ENCODE measurements at places on chromosomes 5 and 9. TPM values are rescaled to one million over a fixed set of nuclear protein-coding genes. Genes with fewer than 3 reads are reported as not detected.

GRCh38 chr5:6543346-6543730, 89.5 kb downstream of the NSUN2 start:
- H3K27ac ChIP-seq = no peak overlapping the region
- DNase-seq = no peak
- no peaks in the 10 kb centered on the region for H3K36me3 ChIP-seq

GRCh38 chr9:32855752-32856151, 72.4 kb downstream of the TMEM215 start:
- H3K4me3 ChIP-seq = no peak overlapping the region
- peaks cover 8% of the 10 kb centered on the region for H3K27me3 ChIP-seq
- H3K27ac ChIP-seq = no peak overlapping the region
- DNase-seq = no peak

- H3K36me3 ChIP-seq = peaks cover 8% of the 10 kb centered on the region
- H3K4me3 ChIP-seq = no peak overlapping the region
- H3K27ac ChIP-seq = no peak overlapping the region
- peaks cover 7% of the 10 kb centered on the region for H3K27me3 ChIP-seq
These were observed 186.8 kb downstream of the PALM2AKAP2 start for GRCh38 chr9:109966643-109967368.

GRCh38 chr5:41410737-41411136, 99.7 kb downstream of the PLCXD3 start:
- no peaks in the 10 kb centered on the region for H3K36me3 ChIP-seq
- H3K4me1 ChIP-seq = no peaks in the 10 kb centered on the region
- no peak overlapping the region for H3K27ac ChIP-seq
- no peak for DNase-seq
- no peaks in the 10 kb centered on the region for H3K27me3 ChIP-seq

- no peak for DNase-seq
- H3K36me3 ChIP-seq = no peaks in the 10 kb centered on the region
- H3K4me3 ChIP-seq = no peak overlapping the region
- H3K27me3 ChIP-seq = no peaks in the 10 kb centered on the region
These were observed 41.7 kb downstream of the KLF4 start for GRCh38 chr9:107447834-107448233.

- DNase-seq = no peak
- H3K27ac ChIP-seq = no peak overlapping the region
- H3K4me3 ChIP-seq = no peak overlapping the region
- no peaks in the 10 kb centered on the region for H3K36me3 ChIP-seq
These were observed 90.8 kb upstream of the NR5A1 start for GRCh38 chr9:124598048-124598447.

The CDC20B gene
- 0.18 TPM for total RNA-seq

- DNase-seq = no peak
- H3K4me1 ChIP-seq = peaks cover 3% of the 10 kb centered on the region
- H3K27ac ChIP-seq = no peak overlapping the region
- H3K27me3 ChIP-seq = peaks cover 7% of the 10 kb centered on the region
- H3K36me3 ChIP-seq = no peaks in the 10 kb centered on the region
- H3K4me3 ChIP-seq = no peak overlapping the region
These were observed 12.7 kb downstream of the FAT2 start for GRCh38 chr5:151578326-151579025.

DNA sequence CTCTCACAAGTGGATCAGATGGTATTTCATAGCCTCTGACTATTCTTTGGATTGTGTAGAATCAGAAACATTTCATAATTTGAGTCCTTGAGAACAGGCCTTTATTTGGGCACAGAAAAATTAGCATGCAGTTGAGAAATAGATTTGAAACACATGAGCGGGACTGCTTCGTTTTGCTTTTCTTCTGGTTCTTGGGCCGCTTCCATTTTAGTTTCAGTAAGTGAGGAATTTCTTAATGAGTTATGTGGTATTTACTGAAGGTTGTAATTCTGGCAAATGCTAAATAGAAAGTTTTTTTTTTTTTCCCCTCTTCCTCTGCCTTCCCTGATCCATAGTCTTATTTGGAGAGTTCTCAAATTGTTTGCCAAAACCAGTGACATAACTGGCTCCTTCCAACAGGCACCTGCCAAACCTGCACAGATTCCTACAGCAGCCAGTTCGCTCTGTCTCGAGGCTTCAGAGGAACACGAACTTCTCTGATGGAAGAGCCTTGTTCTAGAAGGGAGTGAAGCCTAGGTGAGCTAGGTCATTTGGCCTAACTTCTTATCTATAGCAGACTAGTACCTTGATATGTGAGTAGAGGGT, 71.2 kb upstream of the SLC28A3 start:
- no peaks in the 10 kb centered on the region for H3K4me1 ChIP-seq
- no peaks in the 10 kb centered on the region for H3K27me3 ChIP-seq
- no peak for DNase-seq
- no peak overlapping the region for H3K4me3 ChIP-seq

GRCh38 chr9:133098871-133099270, 22.2 kb downstream of the RALGDS start:
- no peak overlapping the region for H3K27ac ChIP-seq
- no peak for DNase-seq
- no peaks in the 10 kb centered on the region for H3K27me3 ChIP-seq
- H3K4me3 ChIP-seq = no peak overlapping the region

- H3K27ac ChIP-seq = no peak overlapping the region
- no peak for DNase-seq
- H3K4me1 ChIP-seq = peaks cover 12% of the 10 kb centered on the region
- H3K36me3 ChIP-seq = no peaks in the 10 kb centered on the region
These were observed 39.7 kb downstream of the ROPN1L start for GRCh38 chr5:10481241-10481935.

DNA sequence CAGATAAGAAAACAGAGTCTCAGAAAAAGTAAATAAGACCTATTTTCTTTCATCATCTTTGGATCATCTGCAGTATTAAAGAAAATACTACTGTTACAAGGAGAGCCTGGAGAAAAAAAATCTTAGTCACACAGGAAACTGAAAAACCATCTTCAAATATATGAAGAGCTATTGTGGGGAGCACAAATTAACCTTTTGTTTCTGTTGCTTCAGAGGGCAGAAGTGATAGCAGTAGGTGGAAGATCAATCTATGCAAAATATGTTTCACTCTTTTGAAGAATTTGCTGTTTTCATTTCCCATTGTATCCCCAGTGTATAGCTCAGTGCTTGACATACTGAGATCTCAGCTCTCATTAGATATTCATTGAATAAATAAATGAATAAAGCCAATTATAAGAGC, 13.1 kb upstream of the CEMIP2 start:
- H3K27ac ChIP-seq = peak overlapping the region; percentile 98
- H3K27me3 ChIP-seq = no peaks in the 10 kb centered on the region
- DNase-seq = no peak
- H3K4me1 ChIP-seq = peaks cover 47% of the 10 kb centered on the region
- no peak overlapping the region for H3K4me3 ChIP-seq
- H3K36me3 ChIP-seq = peaks cover 6% of the 10 kb centered on the region

DNA sequence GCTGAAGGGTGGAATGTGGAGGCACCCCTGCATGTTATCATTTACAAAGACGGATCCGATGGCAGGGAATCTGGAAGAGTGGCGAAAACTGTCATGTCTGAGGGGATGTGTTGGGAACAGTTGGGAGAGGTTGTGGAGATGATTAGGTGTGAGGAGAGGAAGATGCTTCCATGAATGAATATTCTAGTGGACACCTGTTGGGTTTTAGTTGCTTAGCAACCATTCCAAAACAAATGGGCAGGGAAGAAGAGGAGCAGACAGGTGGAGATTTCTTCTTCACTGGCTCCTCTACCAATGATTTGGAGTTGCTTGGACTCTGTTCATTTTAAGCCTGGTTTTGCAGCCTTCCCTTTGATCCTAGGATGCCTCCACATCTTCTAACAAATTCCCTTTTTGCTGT, 465.3 kb upstream of the CLINT1 start:
- no peaks in the 10 kb centered on the region for H3K4me1 ChIP-seq
- H3K36me3 ChIP-seq = no peaks in the 10 kb centered on the region
- no peak overlapping the region for H3K4me3 ChIP-seq

The GPRIN1 gene
- 3.7 TPM for total RNA-seq

The PCDHGA9 gene
- total RNA-seq = not detected

DNA sequence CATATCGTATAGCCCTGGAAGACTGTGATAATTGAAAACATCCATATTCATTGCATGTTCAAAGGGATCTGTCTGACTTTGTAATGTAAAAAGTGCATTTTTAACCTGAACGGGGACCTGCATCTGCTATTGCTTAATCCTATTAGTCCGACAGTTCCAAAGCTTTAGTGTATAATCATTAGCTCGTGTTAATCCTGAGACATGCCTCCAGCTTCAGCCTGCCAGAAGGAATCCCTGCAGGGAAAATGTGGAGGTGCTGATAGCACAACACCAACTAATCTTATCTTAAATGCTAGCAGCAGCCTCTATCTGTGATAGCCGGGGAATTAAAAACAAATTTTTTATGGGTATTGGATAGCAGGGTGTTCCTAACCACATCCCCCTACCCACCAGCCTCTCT, 495.2 kb downstream of the TLE4 start:
- no peaks in the 10 kb centered on the region for H3K36me3 ChIP-seq
- no peaks in the 10 kb centered on the region for H3K27me3 ChIP-seq
- no peak overlapping the region for H3K27ac ChIP-seq

GRCh38 chr5:169988206-169988605, 7.9 kb upstream of the INSYN2B start:
- no peak for DNase-seq
- no peak overlapping the region for H3K4me3 ChIP-seq
- no peaks in the 10 kb centered on the region for H3K4me1 ChIP-seq
- no peaks in the 10 kb centered on the region for H3K27me3 ChIP-seq

DNA sequence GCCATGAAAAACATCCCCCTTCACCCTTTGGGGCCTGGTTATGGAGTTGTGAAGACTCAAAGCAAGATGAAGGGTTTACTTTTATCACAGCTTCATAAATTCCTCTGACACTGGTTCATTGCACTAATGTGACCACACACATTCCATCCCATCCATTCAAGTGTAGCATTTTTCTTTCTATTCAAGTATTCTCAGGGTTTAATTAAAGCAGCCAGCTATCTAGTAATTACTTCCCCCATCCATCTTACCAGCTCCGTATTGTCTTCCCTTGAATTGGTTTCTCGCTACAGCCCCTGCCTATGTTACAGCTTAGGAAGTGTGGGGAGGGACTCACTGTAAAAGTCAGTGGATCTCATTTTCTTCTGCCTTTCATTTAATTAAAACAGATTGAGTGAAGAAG, 387.0 kb upstream of the RFX3 start:
- DNase-seq = no peak
- H3K4me1 ChIP-seq = peaks cover 14% of the 10 kb centered on the region
- no peak overlapping the region for H3K27ac ChIP-seq
- peaks cover 15% of the 10 kb centered on the region for H3K27me3 ChIP-seq

GRCh38 chr9:133819923-133820322, 81.8 kb upstream of the SARDH start:
- DNase-seq = no peak
- H3K4me3 ChIP-seq = no peak overlapping the region
- H3K27ac ChIP-seq = no peak overlapping the region
- no peaks in the 10 kb centered on the region for H3K36me3 ChIP-seq
- H3K4me1 ChIP-seq = no peaks in the 10 kb centered on the region
- no peaks in the 10 kb centered on the region for H3K27me3 ChIP-seq

The SOX30 gene
- total RNA-seq = 0.18 TPM

- H3K27me3 ChIP-seq = no peaks in the 10 kb centered on the region
- DNase-seq = no peak
- H3K4me3 ChIP-seq = peak overlapping the region; percentile 48
- peak overlapping the region; percentile 60 for H3K27ac ChIP-seq
- H3K4me1 ChIP-seq = peaks cover 23% of the 10 kb centered on the region
- H3K36me3 ChIP-seq = no peaks in the 10 kb centered on the region
These were observed 5.5 kb downstream of the TTC16 start for GRCh38 chr9:127721391-127721821.

DNA sequence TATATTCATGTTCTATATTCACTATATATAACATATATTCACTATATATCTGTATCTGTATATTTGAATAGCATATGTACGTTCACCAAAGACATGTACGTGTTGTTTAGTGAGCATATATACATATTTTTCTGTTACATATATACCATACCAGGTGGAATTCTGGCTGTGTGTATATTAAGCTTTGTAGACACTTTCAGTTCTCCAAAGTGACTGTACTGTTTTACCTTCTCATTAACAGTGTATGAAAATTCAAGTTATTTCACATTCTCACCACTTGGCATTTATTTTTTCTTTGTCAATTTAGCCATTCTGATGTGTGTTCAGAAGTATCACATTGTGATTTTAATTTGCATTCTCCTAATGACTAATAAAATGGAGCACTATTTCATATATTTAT, 52.2 kb downstream of the DROSHA start:
- no peak overlapping the region for H3K4me3 ChIP-seq
- H3K36me3 ChIP-seq = peaks cover 36% of the 10 kb centered on the region
- no peaks in the 10 kb centered on the region for H3K27me3 ChIP-seq
- no peaks in the 10 kb centered on the region for H3K4me1 ChIP-seq
- no peak overlapping the region for H3K27ac ChIP-seq

All from activated CD4-positive, alpha-beta memory T cell treated with anti-CD3 and anti-CD28 coated beads, Interleukin-2, amount 10 ng/mL, durations not matched to agents 7 days and 5 days (primary cell).